ENCODE measurements at places on chromosomes 2 and 18.

GRCh38 chr2:235756491-235756890 is 262.6 kb downstream of the AGAP1 start:
- no peaks in the 10 kb centered on the region for H3K36me3 ChIP-seq
- DNase-seq = no peak
- no peaks in the 10 kb centered on the region for H3K4me1 ChIP-seq
- H3K4me3 ChIP-seq = no peak overlapping the region

DNA sequence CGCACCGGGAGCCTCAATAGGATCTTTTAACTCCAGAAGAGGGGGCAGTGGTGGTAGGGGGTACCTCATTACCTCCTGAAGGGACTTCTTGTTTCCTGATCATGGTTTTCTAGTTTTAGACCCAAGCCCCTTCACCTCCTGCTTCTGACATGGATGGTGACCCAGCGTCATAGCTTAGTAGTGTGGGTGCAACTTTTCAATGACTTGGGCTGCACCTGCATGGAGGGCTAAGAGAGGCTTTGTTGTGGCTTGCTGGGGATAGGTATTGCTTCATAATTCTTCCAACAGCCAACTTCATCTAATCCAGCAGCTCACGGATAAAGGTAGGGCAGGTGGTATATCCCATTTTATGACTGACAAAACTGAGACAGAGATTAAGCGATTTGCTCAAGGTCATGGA is 3.0 kb downstream of the SLC1A4 start:
- H3K4me1 ChIP-seq = peaks cover 44% of the 10 kb centered on the region
- H3K4me3 ChIP-seq = peak overlapping the region; percentile 92
- no peak overlapping the region for H3K27ac ChIP-seq

GRCh38 chr2:85723707-85724360 is 29.7 kb downstream of the GNLY start:
- H3K4me3 ChIP-seq = no peak overlapping the region
- DNase-seq = no peak
- no peaks in the 10 kb centered on the region for H3K4me1 ChIP-seq
- H3K27me3 ChIP-seq = peaks cover 31% of the 10 kb centered on the region
- no peaks in the 10 kb centered on the region for H3K36me3 ChIP-seq

DNA sequence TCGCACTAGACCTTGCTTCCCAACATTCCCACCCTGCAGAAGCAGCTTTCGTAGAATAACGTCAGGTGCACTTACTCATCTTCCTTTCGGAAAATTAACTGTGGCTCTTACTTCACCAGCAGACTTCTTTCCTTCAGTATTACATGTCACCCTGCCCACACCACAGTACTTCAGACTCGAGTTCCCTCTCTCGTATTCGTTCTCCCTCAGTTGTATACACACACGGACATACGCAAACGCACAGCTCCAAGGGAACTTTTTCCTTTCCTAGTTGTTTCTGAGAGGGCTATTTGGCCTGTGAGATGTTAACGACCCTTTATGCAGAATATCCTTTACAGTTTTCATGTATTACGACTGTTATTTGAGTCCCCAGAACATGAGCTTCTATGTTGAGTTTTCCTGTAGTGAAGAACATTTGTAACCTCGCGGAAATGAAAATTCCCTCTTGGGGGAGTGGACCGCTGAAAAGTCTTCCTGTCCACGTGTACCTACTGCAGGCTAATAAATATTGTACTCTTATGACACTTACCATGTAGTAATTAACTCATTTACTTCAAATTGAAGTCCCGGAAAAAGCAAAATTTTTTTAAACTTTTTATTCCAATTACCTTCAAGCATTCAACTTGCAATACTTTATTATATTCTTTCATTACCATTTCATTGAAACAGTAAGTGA is 908 bp downstream of the ERLEC1 start:
- H3K27me3 ChIP-seq = no peaks in the 10 kb centered on the region
- DNase-seq = peak; percentile 33
- H3K36me3 ChIP-seq = peaks cover 10% of the 10 kb centered on the region
- peak overlapping the region; percentile 96 for H3K27ac ChIP-seq
- H3K4me1 ChIP-seq = peaks cover 36% of the 10 kb centered on the region

DNA sequence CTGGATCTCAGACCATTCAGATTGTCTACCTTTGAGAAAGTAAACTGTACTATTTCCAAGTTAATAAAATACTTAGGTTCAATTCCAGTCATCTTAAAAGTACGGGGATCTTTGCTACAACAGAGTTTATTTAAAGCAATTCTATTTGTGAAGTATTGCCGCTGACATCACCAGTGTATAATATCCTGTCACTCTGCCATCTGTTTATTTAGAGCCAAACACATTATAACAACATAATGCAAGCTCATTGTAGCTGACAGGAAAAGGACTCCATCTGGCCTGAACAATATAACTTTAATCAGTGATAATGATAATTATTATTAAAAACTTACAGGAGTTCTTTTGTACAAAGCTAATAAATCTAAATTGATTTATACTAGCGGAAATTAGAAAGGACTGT is 786.8 kb downstream of the ERBB4 start:
- no peaks in the 10 kb centered on the region for H3K27me3 ChIP-seq
- H3K36me3 ChIP-seq = no peaks in the 10 kb centered on the region
- DNase-seq = no peak
- no peaks in the 10 kb centered on the region for H3K4me1 ChIP-seq
- no peak overlapping the region for H3K27ac ChIP-seq

DNA sequence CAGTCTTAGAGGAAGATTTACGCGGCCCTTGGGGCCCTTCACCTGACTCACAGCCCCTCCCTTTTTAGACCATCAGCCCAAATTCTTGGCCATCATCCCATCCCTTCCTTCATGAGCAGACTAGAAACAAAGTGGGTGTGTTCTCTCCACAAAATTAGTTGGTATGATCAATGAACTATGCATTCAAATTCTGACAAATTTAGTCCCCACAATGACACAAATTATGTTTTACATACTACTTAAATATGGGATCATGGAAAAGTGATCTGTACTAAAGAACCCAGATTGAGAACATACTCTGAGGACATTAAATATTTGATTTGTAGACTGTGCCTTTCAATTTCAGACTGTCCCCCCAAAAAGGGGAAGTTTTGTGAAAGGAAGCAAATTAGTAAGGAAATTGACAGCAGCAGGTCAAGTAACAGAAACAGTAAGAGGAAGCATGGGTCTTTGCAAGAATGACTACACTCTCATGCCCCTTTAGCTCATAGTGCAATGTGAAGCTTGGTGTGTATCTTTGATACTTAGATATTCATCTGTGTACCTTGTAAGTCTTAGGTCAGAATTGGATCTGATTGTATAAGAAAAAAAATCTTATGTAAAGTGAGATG is 2.2 kb upstream of the MAPRE2 start:
- H3K27ac ChIP-seq = no peak overlapping the region
- H3K4me3 ChIP-seq = no peak overlapping the region

- H3K27ac ChIP-seq = no peak overlapping the region
- no peak for DNase-seq
- no peak overlapping the region for H3K4me3 ChIP-seq
- peaks cover 25% of the 10 kb centered on the region for H3K4me1 ChIP-seq
- peaks cover 39% of the 10 kb centered on the region for H3K36me3 ChIP-seq
- H3K27me3 ChIP-seq = no peaks in the 10 kb centered on the region
Measured at GRCh38 chr2:101295895-101296294, 12.6 kb downstream of the RNF149 start.

- H3K27ac ChIP-seq = no peak overlapping the region
- no peak for DNase-seq
Measured at GRCh38 chr2:37394263-37394662, 49.8 kb downstream of the QPCT start.

- DNase-seq = no peak
- H3K4me1 ChIP-seq = no peaks in the 10 kb centered on the region
- no peak overlapping the region for H3K4me3 ChIP-seq
- H3K27ac ChIP-seq = no peak overlapping the region
- H3K27me3 ChIP-seq = no peaks in the 10 kb centered on the region
Measured at GRCh38 chr18:56285387-56286065, 352.9 kb downstream of the TXNL1 start.

- H3K36me3 ChIP-seq = peaks cover 75% of the 10 kb centered on the region
- no peak for DNase-seq
- no peaks in the 10 kb centered on the region for H3K27me3 ChIP-seq
- H3K27ac ChIP-seq = no peak overlapping the region
- H3K4me1 ChIP-seq = peaks cover 40% of the 10 kb centered on the region
- no peak overlapping the region for H3K4me3 ChIP-seq
Measured at GRCh38 chr2:102369866-102370265, 14.3 kb downstream of the IL18R1 start.

DNA sequence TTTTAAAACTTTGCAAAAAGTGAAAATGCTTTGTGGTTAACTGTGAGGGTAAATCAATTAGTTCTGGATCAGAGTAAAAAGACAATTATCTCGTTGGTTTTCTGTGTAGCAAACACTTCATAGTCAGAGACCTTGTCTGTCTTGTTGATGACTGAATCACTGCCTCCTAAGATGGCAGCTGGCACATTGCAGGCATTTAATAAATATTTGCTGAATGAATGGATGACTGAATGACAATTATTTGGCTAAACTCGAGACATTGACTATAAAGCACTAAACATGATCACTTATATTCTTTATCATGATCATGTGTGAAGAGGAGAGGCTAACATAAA is 96.2 kb downstream of the MAIP1 start:
- H3K4me1 ChIP-seq = no peaks in the 10 kb centered on the region
- DNase-seq = no peak
- no peak overlapping the region for H3K27ac ChIP-seq
- H3K27me3 ChIP-seq = peaks cover 26% of the 10 kb centered on the region
- no peaks in the 10 kb centered on the region for H3K36me3 ChIP-seq

- H3K4me3 ChIP-seq = no peak overlapping the region
- no peaks in the 10 kb centered on the region for H3K27me3 ChIP-seq
- H3K36me3 ChIP-seq = peaks cover 19% of the 10 kb centered on the region
- no peaks in the 10 kb centered on the region for H3K4me1 ChIP-seq
Measured at GRCh38 chr2:3257166-3257565, 120.5 kb downstream of the EIPR1 start.

- peaks cover 7% of the 10 kb centered on the region for H3K36me3 ChIP-seq
- DNase-seq = no peak
- no peak overlapping the region for H3K27ac ChIP-seq
Measured at GRCh38 chr2:239093952-239094351, 246.1 kb downstream of the TWIST2 start.

DNA sequence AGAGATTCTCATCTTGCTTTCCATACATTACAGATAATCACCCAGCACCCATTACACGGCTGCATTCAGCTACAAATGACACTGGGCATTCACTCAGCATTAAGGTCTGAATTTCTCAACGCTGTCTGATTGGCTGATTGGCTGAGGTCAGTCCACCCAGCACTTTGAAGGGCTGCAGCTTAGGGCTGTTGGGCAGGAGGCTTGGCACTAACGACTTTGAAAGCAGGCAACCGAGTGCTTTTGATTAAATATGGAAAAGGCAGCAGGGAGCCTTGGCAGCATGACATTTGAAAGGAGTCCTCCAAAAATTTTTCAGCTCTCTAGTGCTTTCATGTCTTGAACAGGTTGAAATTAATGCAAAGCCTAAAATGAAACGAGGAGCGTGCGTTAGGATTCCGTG is 253.0 kb downstream of the DCDC2C start:
- H3K27me3 ChIP-seq = no peaks in the 10 kb centered on the region
- no peak overlapping the region for H3K4me3 ChIP-seq
- H3K36me3 ChIP-seq = no peaks in the 10 kb centered on the region
- no peak for DNase-seq
- no peaks in the 10 kb centered on the region for H3K4me1 ChIP-seq

- H3K4me3 ChIP-seq = no peak overlapping the region
- H3K36me3 ChIP-seq = peaks cover 3% of the 10 kb centered on the region
- H3K27me3 ChIP-seq = no peaks in the 10 kb centered on the region
- DNase-seq = no peak
- no peak overlapping the region for H3K27ac ChIP-seq
- peaks cover 8% of the 10 kb centered on the region for H3K4me1 ChIP-seq
Measured at GRCh38 chr18:717003-717402, 4.6 kb upstream of the ENOSF1 start.

All from T-helper 2 cell treated with Interferon-gamma antibody and Interleukin-4, amounts not matched to agents 5 μg/mL and 100 μg/mL, for 36 hours (primary cell).